Right lung (tissue), 10 donors: ENCODE measurements at places on chromosomes 12 and 14. TPM values are rescaled to one million over a fixed set of nuclear protein-coding genes. Genes with fewer than 3 reads are reported as not detected.

The BIN2 gene
- polyA plus RNA-seq: 5.2 TPM

The GALNT8 gene
- polyA plus RNA-seq: 1.8 TPM

The CLEC1A gene
- 19.6 TPM for polyA plus RNA-seq

The GALNT6 gene
- polyA plus RNA-seq: 1.4 TPM

The SCFD1 gene
- polyA plus RNA-seq: 101 TPM

The NDRG2 gene
- polyA plus RNA-seq: 139 TPM

The DEGS2 gene
- polyA plus RNA-seq: 2.3 TPM

The DLGAP5 gene
- 65.2 TPM for polyA plus RNA-seq

The PYGL gene
- polyA plus RNA-seq: 18.1 TPM

DNA sequence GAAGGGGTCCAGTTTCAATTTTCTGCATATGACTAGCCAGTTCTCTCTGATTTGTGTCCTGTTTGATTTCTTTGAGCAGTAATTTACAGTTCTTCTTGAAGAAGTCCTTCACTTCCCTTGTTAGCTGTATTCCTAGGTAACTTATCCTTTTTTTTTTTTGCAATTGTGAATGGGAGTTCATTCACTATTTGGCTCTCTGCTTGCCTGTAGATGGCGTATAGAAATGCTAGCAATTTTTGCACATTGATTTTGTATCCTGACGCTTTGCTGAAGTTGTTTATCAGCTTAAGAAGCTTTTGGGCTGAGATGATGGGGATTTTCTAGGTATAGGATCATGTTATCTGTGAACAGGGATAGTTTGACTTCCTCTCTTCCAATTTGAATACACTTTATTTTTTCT, 77.6 kb upstream of the NID2 start:
- no peak for DNase-seq

DNA sequence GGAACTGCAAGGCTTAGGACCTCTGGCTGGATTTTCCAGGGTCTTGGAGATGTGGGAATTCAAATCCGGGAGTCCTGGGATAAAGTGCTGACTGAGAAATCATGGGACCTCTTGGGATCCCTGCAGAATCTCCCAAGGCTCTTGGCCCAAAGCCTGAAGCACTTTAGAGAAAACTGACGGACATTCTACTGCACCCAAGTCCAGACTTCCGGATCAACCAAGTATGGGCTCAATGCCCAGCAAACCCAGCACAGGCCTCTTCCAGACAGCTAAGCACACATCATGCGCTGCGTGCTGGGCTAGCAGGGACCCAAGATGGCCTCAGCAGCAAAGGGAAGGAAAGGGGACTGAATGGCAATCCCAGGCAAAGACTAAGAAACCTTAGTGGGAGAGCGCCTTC, 85.0 kb downstream of the ACTN1 start:
- no peak for DNase-seq

- DNase-seq: no peak
Measured at GRCh38 chr14:52086711-52087110, 17.9 kb upstream of the NID2 start.

- no peak for DNase-seq
Measured at GRCh38 chr14:75800792-75801191, 139.7 kb downstream of the TTLL5 start.

GRCh38 chr12:116314477-116314876, 37.0 kb upstream of the MED13L start:
- DNase-seq: no peak

GRCh38 chr12:99619389-99620158, 28.0 kb upstream of the GARIN6 start:
- no peak for DNase-seq

DNA sequence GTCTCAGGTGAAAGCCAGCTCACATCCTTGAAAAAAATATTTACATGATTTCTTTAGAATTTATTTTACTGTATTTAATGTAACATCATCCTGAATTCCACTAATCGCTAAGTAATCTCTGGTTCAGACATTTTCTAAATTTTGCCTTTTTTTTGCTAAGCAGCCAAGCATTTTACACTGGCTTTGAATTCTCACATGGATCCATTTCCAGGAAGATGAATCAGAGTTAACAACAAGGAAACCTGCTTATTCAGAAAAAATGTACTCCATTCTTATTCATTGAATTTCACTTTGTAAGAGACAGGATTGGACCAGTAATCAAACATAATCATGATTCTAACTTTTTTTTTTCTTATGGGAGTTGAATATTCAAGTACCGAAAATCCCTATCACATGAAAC, 1785.1 kb upstream of the FLRT2 start:
- no peak for DNase-seq

DNA sequence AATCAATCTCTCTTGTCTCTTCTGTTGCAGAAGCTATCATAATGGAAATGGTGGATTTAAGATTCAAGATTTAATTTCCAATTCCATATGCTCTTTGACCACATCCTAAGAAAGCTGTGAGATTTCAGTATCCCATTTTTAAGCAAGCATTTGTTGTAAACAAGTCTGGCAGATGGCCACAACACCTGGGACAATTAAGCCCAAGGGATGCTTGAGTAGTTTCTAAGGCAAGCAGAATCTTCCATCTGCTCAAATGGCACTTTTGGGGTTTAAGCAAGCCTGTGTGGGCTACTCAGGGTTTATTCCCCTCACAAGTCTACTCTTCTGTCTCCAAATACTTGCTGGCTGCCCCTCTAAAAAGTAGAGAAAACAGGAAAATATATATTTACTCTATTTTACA, 304.7 kb upstream of the SYT1 start:
- DNase-seq: no peak

DNA sequence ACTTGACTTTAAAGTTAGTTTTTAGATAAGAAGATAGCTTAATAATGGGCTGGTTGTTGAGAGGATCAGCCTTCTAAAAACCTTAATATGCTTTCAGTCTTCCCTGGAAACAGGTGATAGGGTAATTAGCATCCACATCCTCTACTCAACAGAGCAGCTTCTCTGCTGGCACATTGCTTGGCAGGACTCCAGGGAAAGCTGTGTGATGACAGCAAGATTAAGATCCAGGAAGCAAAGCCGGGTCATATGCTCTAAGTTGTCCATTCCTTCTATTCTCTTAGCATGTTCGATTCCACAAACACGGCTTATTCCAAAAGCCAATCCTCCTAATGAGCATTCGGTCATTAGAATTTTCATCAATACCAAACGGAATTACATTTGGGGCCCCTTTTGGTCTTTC, 87.0 kb downstream of the HMGA2 start:
- no peak for DNase-seq

GRCh38 chr12:110941391-110941790, 21.0 kb upstream of the MYL2 start:
- DNase-seq: no peak

DNA sequence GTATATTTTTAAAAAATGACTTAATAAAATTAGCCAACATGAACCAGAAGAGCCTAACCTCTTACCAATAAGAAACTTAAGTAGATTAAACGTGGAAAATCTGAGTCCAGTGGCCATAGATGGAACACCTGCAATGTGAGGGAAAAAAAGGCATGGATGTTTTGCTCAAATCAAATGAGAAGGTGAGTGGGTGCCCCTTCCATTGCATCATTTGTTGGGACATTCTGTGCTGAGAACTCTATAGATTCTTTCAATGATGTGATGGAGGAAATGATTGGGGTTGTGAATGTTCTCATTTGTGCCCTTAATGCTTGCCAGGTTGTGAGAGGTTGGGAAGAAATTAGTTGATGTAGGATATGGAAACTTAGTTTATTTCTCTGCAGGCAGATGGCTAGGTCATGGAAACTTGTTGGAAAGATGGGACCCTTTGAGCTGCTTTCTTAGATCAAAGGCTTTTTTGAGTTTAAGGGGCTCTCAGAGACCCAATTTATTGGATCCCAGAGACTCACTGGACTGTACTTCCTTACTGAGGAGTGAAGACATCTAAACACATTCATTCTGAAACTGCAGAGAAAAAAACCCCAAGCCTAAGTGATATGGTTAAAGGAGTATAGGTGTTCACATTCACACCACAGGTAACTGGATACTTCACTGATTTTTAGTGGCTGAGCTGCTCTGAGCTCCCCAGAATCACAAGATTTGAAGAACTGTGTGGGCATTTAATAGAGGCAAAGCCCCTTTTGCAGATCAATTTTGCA, 95.9 kb downstream of the DACT1 start:
- DNase-seq: no peak

DNA sequence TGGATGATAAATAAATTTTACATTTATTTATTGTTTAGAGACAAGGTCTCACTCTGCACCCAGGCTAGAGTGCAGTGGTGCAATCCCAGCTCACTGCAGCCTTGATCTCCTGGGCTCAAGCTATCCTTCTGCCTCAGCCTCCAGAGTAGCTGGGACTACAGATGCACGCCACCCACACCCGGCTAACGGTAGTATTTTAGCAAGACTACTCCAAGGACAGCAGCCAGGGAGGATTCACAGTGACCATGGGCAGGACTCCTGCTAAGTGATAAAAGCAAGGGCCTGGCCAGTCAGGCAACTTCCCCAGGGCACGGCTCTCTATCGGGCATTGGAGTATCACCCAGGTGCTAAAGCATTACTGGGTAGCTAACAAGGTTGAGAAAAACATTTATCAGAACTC, 55.4 kb downstream of the ARL6IP4 start:
- DNase-seq: no peak

DNA sequence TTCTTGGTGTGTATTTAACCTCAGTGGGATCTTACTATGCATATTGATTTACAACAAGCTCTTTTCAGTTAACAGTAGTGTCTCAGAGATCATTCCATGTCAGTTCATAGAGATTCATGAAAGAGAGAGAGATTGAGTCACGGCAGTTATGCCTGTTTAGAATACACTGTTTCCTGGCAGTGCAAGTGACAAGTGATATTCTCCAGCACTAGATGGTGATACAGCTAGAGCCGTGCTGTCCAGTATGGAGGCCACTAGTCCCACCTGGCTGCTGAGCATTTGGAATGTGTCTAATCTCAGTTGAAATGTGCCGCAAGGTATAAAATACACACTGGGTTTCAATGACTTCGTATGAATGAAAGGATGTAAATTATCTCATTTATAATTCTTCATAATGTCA, 184.4 kb downstream of the SUDS3 start:
- no peak for DNase-seq

DNA sequence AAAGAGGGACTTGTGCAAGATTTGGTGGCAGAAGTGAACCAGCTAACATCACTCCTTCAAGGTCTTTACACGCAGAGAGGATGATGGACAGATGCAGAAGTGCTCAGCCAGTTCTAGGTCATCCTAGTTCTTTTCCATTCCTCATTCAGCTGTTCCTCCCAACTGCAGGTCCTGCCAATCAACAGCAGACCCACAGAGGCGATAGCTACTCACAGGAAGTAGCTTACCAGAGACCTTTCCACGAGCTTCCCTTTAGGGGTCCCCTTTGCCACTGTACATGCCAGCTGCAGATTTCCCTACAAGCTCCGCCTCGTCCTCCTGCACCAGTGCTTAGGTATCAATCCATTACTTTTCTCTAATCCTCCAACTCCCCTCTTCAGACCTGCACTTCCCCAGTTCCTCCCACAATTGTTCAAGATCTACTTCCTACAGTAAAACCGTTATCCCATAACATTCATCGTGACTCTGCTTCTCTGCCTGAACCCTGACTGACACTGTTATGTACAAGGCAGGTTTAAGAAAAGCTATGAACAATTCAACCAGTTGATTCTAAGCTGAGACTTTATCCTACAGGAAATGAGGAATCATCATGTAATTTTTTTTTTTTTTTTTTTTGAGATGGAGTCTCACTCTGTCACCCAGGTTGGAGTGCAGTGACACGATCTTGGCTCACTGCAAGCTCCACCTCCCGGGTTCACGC, 22.5 kb downstream of the RECQL start:
- no peak for DNase-seq

DNA sequence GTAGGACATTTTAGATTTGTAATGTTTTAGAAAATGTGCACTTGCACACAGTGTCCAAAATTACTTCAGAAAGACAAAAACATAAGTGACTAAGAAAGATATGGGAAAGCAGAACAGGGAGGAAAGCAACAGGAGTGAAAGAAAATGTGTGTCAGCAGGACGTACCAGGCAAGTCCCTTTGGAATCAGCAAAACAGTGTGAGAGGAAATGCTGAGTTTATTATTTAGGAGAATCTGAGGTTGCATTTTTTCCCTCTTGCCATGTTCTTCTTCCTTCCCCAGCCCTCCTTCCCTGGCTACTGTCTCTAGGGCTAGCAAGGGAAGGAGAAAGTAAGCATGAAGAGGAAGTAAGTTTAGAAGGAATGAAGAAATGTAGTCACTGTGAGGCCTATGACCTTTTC, 67.7 kb upstream of the CD163 start:
- DNase-seq: no peak

DNA sequence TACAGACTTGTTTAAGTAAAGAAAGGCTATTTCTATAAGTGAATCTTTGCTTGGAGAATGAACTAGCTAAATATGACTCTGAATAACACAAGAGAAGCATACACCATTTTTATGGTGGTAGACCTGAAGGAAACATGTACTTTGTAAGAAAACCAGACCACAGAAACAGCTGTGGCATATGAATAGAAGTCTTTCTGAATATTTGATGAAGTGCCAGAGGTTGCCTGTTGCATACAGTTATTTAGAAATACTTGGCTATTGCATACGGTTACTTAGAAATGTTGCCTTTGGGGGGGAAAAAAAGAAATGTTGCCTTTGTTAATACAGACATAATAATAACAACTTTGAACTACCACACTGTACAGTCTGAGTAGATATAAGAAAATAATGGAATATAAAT, 16.8 kb upstream of the LEMD3 start:
- DNase-seq: peak; percentile 62

- peak; percentile 70 for DNase-seq
Measured at GRCh38 chr12:46472893-46473633, 100.5 kb upstream of the SLC38A2 start.

GRCh38 chr12:124438437-124439056, 128.9 kb downstream of the NCOR2 start:
- DNase-seq: no peak

DNA sequence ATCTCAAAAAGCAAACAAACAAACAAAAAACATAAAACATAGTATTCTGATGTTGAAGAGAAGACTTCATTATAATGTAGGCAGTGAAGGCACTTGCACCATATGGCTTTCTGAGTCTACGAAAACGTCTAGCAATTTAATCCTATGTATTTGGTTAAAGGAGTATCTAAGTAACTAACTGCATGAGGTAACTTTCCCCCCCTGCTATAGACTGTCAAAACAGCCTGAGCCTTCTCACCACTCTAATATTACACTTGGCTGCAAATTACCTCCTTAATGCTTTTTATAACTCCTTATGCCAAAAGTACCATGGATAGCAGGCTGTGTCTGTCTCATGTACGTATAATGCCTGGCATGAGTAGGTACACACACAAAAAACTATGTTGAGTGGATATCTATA, 607.6 kb upstream of the FLRT2 start:
- no peak for DNase-seq
